Stimulated activated naive CD4-positive, alpha-beta T cell treated with Interleukin-2 at 50 U/mL for 16 hours (primary cell): ENCODE measurements at places on chromosomes 6 and 20.

GRCh38 chr20:44041001-44041400 lies 126.3 kb downstream of the TOX2 start:
- no peak for DNase-seq

GRCh38 chr6:159462431-159462830 lies 230.6 kb downstream of the SOD2 start:
- no peak for DNase-seq

GRCh38 chr6:146787876-146788508 lies 189.2 kb downstream of the ADGB start:
- no peak for DNase-seq

- DNase-seq: no peak
Measured at GRCh38 chr6:18186033-18186432, 30.8 kb downstream of the KDM1B start.

DNA sequence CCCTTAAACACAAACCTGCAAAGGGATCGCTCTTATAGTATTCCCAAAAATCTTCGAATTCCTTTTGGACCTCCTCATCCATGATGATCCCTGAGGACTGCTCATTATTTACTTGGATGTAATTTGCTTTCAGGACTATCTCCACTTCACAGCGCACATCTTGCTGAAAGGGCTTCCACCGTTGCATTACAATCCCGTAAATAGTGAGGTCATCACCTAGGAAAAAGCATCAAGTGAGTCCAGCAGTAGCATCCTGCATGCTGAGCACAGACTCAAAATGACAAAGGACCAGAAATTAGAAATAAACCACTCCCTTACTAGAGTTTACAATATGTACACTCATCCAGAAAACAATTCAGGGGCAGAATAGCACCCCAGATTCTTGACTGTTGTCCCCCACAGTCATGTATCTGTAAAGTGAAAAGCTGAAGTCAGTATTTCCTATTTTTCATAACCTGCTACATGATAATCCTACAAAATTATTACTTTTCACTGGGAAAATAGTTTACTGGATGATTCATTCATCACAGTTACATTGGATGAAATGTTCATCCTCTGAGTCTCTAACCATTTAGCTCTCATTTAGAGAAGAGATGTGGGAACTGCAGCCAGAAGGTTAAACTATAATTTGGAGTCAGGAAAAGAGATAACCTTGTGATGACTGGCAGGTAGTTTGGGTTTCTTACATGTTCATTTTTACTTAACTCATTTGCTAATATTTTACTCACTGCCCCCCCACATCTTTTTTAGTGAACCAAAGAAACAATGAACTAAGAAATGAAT lies 17.2 kb downstream of the MCM9 start:
- DNase-seq: no peak

DNA sequence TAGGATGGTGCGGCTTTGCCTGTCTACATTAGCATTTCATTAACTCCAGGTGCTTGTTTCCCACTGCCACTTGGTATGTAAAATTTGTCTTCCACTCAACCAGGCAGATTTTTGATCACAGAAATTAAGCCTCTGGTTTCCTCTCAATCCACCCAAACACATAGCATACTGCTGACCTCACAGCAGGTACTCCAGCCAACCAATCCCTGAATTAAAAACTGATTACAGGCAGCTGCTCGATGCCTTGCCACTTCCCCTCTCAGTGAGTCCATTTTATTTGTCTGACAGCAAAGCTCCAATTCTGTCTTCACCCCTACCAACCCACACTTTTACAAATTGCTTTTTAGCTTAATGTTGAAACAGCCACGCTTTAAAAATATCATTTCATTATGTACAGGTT lies 95.2 kb downstream of the PLCB1 start:
- no peak for DNase-seq

DNA sequence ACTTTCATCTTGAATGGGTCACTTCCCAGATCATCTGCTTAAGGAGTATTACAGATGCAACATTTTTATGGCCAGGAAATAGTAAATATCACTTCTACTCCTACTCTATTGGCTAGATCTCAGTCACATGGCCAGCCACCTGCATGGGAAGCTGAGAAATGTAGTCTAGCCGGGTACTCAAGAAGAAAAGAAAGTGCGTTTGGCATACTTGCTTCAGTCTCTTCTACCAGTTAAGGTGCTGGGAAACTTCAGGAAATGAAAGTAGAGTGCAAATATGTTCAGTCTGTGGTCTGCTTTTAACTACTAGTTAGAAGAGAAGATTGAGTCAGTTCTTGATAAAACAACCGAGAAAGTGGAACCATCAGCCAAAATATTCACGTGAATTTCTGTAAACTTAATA lies 129.2 kb downstream of the PDSS2 start:
- no peak for DNase-seq

DNA sequence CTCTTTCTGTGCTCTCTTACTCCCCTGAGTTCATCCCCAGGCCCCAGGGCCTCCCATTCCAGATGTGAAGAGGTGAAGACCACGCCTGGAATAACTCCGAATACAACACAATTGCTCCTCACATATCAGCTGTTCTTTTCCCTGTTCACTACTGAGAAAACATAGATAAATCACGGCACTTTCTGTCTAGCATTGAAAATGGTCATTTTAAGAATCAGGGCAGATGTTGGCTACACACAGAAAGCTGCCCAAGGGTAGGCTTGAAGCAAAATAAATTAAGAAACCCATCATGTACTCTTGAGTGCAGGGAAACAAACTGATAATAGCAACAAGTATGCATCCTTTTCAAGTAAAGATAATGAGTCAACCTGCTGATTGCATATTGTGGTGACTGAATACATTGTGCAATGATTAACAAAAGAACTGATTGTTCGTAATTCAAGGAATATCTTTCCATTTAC lies 382.5 kb downstream of the PRKN start:
- DNase-seq: no peak

DNA sequence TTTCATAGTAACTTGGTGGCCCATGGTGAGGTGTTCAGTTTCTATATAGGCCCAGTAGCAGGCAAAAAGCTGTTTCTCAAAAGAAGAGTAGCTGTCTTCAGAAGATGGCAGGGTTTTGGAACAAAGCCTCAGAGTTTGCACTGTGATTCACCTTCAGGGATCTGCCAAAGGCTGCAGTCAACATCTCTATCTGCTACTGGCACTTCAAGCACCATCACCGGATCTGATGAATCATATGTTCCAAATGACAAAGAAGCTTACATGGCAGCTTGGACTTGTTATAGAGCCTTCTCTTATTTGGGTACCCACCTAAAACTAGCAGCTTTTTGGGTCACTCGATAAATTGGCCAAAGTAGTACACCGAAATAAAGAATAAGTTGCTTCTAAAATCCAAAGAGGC lies 39.5 kb downstream of the PKIB start:
- no peak for DNase-seq

DNA sequence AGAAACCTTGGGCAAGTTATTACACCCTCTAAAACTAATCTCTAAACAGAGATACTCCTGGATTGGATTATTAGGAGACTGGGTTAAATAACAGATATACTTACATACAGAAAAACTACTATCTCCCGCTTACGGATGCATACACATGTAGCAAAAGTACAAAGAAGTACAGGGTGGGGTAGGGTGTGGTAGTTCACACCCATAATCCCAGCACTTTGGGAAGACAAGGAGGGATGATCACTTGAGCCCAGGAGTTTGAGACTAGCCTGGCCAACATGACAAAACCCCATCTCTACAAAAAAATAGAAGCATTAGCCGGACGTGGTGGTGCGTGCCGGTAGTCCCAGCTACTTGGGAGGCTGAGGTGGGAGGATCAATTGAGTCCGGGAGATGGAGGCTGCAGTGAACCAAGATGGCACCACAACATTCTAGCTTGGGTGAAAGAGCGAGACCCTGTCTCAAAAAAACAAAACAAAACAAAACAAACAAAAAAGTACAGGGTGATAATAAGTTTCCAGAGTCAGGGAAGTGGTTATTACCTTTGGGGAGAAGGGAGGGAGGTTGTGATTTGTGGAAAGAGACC lies 8.1 kb downstream of the PIM1 start:
- DNase-seq: no peak

GRCh38 chr6:27816906-27817305 lies 95.3 kb downstream of the OR2B2 start:
- DNase-seq: no peak

DNA sequence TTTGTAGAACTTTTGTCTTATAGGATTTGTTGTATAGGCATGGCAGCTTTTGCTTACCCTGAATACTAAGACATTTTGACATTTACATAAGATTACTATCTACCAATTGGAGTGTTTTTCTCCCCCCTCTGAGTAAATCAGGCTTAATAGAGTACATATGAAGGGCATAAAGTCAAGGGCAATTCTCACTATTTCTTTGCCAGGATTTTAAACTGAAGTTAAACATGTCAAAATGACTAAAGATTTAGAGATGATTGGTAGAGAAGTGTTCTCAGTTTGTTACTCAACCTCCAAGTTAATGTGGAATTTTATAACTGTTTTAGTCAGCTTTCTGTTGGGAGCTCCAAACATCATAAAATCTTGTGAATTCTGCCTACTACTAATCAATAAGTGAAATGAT lies 157.8 kb downstream of the CDKAL1 start:
- DNase-seq: no peak

GRCh38 chr20:49851231-49851705 lies 38.6 kb downstream of the SLC9A8 start:
- DNase-seq: no peak

GRCh38 chr20:6051505-6051904 lies 2.4 kb downstream of the LRRN4 start:
- DNase-seq: no peak

DNA sequence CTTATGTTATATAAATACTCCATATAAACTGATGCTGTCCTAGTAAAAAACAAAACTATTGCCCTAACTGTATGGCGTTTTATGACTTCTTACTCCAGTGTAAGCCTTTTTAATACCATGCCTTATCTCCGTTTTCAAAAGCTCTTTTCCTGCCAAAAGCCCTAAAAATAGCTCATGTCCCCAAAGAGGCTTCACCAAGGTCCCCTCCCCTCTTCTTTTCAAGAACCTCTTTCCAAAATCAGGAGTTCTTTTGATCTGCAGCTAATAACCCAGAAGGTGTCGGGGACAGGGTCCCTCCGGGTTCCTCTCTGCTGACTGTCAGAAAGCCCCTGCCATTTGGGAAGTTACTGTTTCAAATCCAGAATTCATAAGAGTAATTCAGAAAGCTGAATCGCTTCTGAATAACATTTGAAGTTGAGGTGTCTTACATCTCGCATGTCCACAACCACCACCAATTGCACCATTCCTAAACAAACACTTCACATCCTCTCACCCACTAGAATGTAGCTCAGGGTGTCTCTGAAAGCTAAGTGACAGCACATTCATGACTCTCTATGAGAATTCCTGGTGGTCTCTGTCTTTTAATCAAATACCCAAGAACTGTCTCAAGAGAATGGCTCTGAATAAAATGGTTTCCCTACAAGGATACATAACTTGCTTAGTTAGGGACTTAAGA lies 13.3 kb downstream of the TASP1 start:
- DNase-seq: no peak

GRCh38 chr20:48405909-48406308 lies 421.9 kb downstream of the PREX1 start:
- DNase-seq: no peak

GRCh38 chr6:91562955-91563354 lies 976.1 kb upstream of the MAP3K7 start:
- no peak for DNase-seq

GRCh38 chr20:49916146-49917002 lies 1.0 kb upstream of the SPATA2 start:
- DNase-seq: peak; percentile 11

- DNase-seq: no peak
Measured at GRCh38 chr20:50281831-50282591, 91.4 kb downstream of the CEBPB start.

- DNase-seq: no peak
Measured at GRCh38 chr6:106628658-106629102, 618 bp downstream of the RTN4IP1 start.

GRCh38 chr20:4613718-4614620 lies 107.7 kb upstream of the PRND start:
- peak; percentile 57 for DNase-seq

DNA sequence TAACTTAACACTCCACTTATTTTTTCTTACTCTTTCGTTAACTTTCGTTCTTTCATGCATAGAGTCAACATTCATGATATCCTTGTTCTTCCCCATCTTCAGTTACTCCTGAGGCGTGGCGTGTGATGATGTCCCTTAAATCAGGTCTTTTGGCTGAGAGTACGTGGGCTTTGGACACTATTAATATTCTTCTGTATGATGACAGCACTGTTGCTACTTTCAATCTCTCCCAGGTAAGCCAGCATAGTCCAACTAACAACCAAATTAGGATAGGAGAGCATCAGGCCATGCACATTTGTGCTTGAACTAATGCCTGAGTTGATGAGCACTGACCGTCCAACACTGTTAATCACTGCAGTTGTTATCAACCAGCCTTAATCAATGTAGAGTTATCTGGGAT lies 119.6 kb downstream of the TMEM242 start:
- DNase-seq: no peak

DNA sequence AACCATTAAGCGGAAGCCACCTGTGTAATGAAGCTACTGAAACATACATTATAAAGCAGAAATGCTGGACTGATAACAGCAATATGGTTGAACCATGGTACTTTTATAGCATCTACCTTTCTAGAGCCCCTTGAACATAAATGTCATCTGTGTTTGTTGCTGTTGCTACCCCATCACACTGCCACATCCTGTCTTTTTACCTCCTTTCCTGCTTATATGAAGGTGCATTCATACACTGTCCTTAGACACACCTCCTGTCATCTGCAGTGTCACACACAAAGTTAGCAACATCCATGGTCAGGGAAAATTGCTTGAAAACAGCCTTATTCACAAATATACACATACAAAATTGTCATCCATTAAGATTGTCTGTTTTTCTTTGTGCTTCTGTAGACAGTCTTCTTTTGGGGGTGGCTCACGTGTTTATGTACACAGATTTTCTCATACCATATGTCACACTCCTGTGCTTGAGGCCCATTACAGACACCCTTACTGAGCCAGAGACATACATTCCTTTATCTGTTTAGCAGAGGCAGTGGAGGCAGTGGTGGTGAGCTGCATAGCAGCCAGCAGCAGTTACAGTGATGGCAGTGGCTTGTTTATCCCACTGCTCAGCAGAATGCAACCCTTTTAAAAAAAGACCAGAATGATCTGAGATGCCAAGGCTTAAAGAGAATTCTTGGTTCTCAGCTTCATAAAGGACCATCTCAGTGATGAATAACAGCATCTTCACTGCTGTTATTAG lies 25.9 kb downstream of the C6orf62 start:
- no peak for DNase-seq

- DNase-seq: no peak
Measured at GRCh38 chr6:83097204-83097603, 29.7 kb downstream of the DOP1A start.

- no peak for DNase-seq
Measured at GRCh38 chr6:73041051-73041450, 184.2 kb downstream of the KHDC1L start.

- DNase-seq: no peak
Measured at GRCh38 chr6:54085541-54085940, 25.7 kb upstream of the MLIP start.

GRCh38 chr20:52103913-52104545 lies 87.5 kb downstream of the ZFP64 start:
- DNase-seq: no peak

GRCh38 chr6:2259002-2259494 lies 13.6 kb upstream of the GMDS start:
- no peak for DNase-seq

- DNase-seq: no peak
Measured at GRCh38 chr6:32214126-32214525, 9.7 kb downstream of the NOTCH4 start.

- no peak for DNase-seq
Measured at GRCh38 chr6:43478008-43478372, 620 bp downstream of the TJAP1 start.
